ENCODE measurements at places on chromosomes 11 and 22.

DNA sequence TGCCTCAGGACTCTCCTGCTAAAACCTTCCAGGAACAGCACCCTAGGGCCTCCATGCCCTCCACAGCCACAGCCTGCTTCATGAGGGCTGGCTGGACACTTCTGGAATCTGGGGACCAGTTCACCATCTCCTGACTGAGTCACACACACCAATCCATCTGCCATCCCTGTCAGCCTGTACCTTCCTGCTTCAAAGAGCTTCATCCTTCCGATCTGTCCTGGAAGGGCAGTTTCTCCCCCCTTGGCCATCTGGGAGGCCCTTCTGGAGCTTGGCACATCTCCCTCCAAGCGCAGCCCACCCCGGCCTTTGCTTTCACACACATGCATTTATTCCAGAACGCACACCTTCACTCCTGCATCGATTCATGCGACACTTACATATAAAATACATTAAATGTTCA lies 13.0 kb downstream of the APBB1 start:
- DNase-seq: no peak

- no peak for DNase-seq
Measured at GRCh38 chr11:126585388-126585773, 229.9 kb downstream of the ST3GAL4 start.

DNA sequence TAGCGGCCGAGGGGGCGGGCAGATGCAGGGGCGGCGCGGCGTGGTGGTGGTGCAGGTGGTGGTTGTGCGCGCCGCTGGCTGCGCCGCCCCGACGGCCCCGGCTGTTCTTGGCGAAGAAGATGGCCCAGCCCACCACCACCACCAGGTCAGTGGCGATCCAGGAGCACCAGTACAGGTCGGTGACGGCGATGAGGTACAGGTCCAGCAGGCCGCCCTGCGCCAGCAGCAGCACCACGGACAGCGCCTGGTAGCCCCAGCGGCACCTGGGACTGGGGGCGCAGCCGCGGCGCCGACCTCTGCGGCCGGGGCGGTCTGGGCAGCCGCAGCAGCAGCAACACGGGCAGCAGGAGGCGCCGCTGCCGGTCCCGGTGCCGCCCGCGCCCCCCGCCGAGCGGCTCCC lies 879 bp downstream of the TMEM121B start:
- peak; percentile 62 for DNase-seq

- peak; percentile 26 for DNase-seq
Measured at GRCh38 chr11:83046621-83047172, 25.0 kb downstream of the RAB30 start.

GRCh38 chr22:36433318-36434231 lies 45.8 kb upstream of the MYH9 start:
- DNase-seq: no peak

DNA sequence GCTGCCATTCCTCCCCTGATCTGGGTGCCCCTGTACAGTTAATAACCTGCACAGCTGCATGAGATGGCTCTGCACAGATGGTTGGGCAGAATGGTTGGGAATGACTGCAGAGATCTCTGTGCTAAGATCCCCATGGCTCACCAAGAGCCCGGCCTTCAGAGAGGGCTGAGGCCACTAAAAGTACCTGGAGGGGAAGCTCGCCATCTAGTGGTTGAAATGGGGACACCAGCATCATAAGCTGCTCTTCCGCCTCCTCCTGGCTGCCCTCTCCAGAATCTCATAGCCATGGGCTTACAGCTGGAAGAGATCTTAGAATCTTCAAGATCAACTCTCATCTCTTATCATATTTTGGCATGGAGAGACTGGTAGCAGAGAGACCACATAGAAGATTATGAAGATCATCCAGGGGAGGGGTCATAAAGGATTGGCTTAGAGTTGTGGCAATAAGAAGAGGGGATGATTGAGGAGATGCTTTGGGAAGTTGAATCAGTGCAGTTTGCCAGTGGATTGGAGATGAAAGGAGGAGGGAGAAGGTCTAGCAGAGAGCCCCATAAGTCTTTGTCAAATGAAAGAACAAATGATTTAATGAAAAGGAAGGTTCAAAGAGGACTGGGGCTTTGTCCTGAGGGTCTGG lies 22.0 kb upstream of the TLCD5 start:
- peak; percentile 87 for DNase-seq

- no peak for DNase-seq
Measured at GRCh38 chr22:21741790-21742189, 6.2 kb upstream of the YPEL1 start.

- no peak for DNase-seq
Measured at GRCh38 chr11:104092744-104093143, 56.3 kb downstream of the DDI1 start.

GRCh38 chr22:24176040-24176439 lies 5.2 kb upstream of the SUSD2 start:
- DNase-seq: no peak

DNA sequence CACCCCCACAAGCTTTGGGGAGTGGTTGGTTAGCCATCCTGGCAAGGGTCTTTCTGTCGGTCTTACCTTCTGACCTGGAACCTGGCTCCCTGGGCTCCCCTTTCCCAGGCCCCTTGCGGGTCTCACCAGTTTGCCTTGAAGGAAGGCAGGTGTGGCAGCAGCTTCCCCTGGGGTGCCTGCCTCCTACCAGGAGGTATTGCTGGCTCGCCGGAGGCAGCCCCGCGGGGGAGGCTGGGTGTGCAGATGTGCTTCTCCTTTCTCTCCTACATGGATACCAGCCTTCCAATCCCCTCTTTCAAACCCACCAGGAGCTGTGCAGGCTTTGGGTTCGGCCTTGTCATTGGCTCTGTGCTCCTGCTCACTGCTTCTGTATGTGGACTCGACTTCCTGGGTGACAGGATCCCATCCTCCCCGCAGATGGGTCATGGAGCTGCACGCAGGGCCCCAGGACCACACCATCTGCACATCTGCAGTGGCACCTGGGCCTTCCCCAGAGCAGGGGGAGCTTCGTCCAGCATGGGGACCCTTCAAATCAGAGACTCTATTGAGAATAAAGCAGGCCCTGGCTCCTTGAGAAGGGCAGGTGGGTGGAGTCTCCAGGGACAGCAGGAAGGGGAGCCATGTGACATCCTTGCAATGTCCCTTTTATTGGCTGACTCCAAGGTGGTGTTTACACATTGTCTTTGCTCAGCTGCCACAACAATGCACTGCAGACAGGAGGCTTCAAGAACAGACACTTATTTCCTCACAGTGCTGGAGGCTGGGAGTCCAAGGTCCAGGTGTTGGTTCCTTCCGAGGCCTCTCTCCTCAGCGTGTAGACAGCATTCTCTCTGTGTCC lies 592.0 kb downstream of the BRD1 start:
- no peak for DNase-seq

DNA sequence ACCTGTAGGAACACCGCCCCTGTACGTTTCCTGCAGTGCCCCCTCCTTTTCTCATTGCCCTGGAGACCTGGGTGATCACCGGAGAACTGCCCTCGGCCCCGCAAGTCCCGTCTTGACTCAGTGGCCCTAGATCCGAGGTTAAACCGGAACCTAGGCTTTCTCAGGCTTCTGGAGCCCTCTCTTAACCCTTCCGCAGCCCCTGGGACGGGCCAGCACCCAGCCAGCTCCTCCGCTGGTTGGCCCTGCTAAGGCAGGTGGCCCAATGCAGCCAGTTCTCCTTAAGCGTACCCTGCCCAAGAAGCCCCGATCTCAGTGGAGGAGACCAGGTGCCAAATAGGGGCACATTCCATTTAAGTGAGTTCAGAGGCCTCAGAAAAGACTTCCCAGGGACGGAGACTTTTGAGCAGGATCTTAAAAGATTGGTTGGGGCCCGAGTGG lies 776 bp downstream of the NLRX1 start:
- peak; percentile 24 for DNase-seq

- peak; percentile 97 for DNase-seq
Measured at GRCh38 chr22:18075720-18076497, 1.9 kb upstream of the PEX26 start.

DNA sequence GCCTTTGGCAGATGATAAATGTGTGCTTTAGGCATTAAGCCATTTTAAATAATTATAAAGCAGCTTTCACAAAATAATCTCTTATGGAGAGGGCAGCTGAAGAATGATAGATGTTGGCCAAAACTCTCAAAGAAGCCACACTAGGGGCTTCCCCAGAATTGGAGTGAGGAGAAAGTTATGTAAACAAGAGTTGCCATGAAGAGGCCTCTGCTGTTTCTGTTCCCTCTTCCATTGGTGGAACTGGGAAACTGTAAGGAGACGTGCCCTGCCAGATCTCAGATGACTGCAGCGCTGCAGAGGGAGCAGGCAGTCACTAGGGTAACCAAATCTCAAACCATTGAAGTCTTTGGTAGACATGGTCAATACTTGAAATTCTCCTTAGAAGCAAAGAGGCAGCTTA lies 19.4 kb upstream of the APLP2 start:
- DNase-seq: no peak

DNA sequence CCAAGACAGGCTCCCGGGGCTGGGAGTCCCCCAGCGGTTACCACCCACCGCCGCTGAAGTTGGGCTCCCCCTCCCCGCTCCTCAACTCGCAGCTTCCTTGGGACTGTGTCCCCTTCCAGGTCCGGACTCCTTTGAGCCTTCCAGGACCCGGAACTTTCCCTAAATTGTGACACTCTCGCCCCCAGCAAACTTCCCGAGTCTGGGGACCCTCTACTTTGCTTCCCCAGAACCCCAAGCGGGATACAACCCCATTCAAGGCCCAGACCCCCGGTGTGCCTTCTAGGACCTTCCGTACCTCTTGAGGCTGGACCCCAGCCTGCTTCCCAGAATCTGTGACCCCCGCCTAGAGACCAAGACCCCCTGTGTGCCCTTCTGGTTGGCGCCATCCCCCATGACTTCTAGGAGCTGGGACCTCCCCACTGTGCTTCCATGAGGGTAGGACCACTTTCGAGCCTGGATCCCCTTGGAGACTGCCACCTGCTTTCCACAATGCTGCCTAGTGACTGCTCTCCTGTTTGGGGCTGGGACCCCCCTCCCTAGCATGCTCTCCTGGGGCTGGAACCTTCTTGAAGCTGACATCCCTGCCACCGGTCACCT lies 587 bp downstream of the MYRF start:
- no peak for DNase-seq

GRCh38 chr11:120710354-120711131 lies 199.0 kb downstream of the GRIK4 start:
- peak; percentile 95 for DNase-seq

DNA sequence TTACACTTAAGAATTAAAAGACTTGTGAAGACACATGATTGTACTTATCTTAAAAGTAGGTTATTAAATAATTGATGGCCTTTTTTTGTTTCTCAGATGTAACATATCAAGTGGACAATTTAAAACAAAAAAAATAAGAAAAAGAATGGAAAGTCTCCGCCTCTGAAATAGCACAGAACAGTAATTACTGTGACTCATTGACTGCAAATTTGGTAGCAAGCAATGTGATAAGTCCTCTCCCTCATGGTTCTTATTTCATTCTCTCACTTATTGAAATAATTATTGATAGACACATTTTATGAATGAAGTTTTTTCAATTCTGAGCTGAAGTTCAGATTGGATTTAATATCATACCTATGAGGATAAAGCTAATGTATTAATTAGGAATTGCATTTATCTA lies 717.9 kb upstream of the LUZP2 start:
- peak; percentile 45 for DNase-seq

GRCh38 chr11:71248251-71248570 lies 4.2 kb downstream of the SHANK2 start:
- no peak for DNase-seq

DNA sequence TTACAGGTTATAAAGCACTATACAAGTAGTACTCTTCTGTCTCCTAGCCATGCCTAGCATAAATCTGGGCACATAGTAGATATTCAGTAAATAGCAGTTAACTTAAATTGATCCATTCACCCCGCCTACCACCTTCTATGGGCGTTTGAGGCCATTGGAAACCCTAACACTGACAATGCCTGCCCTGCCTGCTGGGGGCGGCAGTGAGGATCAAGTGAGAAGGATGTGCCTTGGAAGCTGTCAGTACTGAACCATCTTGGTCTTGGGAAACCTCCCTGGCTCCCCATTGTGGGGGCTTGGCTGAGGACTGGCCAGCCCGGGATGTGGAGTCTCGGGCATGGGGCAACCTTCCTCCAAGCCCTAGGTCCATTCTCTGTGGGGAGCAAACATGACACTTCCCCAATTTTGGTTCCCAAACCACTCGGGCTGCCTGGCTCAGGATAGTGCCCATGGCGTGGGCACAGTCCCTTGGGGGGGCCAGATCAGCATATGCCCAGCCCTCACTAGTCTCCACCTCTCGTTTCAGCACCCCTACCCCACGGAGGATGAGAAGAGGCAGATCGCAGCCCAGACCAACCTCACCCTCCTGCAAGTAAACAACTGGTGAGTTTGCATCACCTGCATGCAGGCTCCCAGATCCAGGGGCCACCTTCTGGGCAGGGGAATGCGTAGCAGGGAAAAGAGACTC lies 67.4 kb downstream of the FEZ1 start:
- DNase-seq: no peak

GRCh38 chr11:12717851-12718291 lies 43.6 kb downstream of the TEAD1 start:
- no peak for DNase-seq

GRCh38 chr11:79708319-79708932 lies 267.6 kb upstream of the TENM4 start:
- peak; percentile 72 for DNase-seq

- DNase-seq: no peak
Measured at GRCh38 chr11:3879967-3880542, 24.6 kb downstream of the STIM1 start.

- DNase-seq: no peak
Measured at GRCh38 chr11:810040-810567, 337 bp downstream of the RPLP2 start.

- DNase-seq: no peak
Measured at GRCh38 chr11:65653229-65654225, 9.2 kb downstream of the RELA start.
